Activated CD8-positive, alpha-beta memory T cell treated with anti-CD3 and anti-CD28 coated beads for 1 hour (primary cell): ENCODE measurements at places on chromosomes 7 and 10.

DNA sequence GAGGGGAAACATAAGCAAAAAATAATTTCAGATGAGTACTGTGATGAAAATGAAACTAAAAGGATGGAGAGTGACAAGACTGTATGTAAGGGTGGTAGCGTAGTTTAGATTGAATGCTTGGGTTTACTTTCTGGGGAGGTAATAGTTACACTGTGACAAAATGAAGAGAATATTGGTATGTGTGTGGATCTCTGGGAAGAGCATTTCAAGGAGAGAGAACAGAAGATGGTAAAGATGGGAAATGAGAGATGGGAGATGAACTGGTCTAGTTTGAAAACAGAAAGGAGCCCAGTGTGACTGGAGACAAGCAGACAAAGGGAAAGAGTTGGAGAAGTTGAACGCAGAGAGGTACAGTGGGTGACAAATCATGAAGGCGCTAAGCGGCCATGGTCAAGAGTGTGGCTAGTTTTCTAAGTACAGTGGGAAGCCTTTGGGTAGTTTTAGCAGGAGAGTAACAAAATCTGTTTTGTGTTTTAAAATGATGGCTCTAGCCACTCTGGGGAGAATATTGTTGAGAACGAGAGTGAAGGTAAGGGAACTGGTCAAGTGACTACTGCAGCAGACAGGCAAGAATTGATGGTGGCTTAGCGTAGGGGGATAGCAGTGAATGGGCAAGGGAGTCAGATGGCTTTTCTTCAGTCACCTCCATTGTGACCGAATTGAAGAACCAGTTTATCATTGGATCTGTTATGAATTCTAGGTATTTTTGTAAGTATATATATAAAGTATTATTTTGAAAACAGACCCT lies 22.6 kb downstream of the PALS2 start:
- DNase-seq, result no peak

DNA sequence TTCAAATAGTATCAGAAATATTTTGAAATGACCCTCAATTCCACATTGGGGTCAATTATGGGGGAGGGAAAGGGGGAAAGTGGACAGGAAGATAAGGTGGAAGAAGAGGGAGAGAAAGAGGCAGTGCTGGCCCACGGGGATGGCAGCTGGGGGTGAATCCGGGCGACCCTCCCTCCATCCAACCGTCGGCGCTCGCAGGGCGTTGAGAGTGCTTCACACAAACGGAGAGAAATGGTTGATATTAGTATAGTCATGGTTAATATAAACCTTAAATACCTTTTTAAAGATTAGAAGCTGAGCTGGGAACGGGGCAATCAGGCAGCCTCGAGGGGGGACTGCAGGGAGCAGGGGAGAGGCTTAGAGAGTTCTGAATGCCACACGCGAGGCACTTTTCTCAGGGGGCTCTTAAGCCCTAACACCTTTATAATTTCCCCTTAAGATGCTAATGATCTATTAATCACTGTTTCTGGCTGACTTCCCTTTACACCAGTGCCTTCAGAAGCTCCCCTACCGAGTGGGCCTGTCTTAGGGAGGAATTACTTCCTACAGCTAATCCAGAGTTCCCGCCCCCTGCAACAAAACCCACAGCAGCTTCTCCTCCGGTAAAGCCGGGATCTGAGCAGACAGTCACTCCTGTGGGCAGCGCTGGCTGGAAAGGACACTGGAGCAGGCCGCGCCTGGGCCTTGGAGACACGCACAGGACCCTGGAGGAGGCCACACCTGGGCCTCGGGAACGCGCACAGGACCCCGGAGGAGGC lies 39.5 kb downstream of the PRKAG2 start:
- DNase-seq, result no peak

DNA sequence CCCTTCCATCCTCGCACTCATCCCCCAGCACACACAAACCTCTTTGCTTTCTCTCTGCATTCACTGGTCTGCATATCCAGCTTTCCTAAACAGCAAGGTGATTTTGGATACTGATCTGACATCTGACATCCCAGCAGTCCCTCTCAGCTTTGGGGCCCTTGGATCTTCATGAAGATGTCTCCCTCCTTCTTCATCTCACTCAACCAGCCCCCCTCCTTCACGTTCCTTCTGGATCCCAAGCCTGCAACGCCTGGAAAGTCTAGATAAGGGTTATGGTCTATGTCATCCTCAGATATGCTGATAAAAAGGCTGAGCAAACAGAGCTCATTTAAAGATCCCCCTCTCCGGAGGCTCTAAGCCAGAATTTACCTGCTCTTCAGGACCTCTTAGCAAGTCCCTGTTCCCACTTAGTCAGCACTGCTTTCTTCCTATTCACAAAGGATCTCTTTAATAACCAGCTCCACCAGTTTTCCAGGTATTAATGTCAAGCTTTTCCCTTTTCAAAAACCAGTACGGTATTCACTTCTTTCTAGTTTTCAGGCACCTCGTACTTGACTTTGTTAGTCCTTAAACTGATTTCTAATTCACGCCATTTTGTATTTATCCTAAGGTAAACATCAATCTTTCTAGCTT lies 38.9 kb downstream of the CREB3L2 start:
- no peak for DNase-seq

DNA sequence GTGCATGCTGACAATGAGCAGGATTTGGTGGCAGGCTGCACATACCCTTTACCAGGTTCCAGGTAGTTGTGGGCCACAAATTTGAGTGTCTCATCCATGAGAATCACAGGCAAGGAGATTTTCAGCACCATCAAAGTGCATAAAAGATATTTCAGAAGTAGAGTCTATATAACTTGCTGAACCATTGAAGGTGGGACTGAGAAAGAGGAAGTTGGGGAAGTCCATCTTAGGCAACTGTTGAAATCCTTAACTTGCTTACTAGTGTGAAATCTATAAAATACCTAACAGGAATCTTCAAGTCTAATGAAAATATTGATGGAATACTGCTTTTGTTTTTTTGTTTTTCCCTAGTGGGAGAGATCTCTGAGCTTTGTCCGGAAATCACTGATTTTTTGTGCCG lies 325.1 kb upstream of the PLXDC2 start:
- DNase-seq, result no peak

DNA sequence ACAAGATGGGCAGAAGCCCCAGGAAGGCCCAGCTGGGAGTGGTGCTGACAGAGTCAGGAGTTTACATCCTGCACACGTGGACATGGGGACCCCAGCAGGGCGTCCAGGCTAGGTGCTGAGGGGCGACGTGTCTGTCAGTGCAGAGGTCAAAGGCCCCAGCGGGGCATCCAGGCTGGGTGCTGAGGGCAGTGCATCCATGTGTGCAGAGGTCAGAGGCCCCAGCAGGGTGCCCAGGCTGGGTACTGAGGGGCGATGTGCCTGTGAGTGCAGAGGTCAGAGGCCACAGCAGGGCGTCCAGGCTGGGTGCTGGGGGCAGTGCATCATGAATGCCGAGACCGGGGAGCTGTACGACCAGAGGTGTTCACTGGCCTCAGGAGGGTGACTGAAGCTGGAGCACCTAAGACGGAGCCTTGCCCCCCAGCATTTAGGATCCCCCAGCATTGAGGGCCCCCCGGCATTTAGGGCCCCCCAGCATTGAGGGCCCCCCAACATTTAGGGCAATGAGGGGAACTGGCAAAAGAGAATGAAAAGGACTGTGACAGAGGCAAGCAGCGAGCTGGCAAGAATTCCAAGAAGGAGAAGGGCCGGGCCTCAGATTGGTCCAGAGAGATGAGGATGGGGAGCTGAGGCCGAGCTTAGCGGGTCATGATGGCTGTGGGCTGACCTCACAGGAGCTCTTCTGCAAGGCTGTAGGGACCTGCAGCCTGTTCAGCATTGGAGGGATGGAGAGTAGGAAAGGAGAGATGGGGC lies 474.9 kb downstream of the PTPRN2 start:
- no peak for DNase-seq

GRCh38 chr10:132542086-132542775 lies 4.6 kb downstream of the INPP5A start:
- DNase-seq, result no peak
